Stimulated activated CD4-positive, alpha-beta T cell treated with anti-CD3 and anti-CD28 coated beads, TNF-alpha, amount 100 ng/mL, for 1 hour (primary cell): ENCODE measurements at places on chromosomes 4 and X.
A peak's percentile ranks its signal among the peaks of the same experiment; 100 is the strongest.

DNA sequence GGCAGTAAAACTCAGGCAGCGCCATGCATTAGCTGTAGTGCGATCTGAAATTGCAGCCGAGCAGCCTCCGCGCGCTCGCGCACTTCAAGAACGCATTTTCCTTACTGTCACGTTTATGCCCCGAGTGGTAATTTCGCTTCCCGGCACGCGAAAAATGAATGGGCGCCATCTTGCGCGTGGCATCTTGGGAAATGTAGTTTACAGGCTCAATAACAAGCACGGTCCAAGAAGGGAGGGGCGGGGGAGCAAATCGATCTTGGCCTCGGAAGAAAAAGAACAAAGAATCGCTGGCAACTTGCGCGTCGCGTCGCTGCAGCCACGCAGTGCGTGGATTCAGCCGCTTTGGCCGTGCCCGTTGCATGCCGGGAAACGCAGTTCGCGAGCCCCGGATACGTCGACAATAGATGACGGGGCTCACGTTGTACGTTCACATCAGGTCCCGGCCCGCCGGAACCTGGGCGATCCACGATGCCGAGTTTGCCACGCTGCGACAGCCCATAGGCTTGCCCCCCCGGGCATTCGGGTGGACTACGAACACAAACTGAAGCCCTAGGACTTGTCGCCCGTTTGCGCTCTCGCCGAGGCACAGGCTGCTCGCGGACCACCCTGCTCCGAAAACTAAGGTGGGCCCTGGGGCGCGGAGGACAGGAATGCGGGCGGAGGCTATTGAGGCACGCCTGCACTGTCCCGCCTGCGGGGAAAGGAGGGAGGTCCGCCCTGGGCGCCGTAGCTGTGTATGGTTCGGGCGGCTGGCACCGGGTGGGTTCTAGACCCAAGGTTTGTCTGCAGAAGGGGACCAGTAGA lies at the start of gene FTSJ1:
TSS of gene FTSJ1 (plus strand) at position 426 of the 804 bp plus-strand sequence. CDS start 1,849 bp downstream, outside the sequence.
- peak; percentile 70 for DNase-seq

DNA sequence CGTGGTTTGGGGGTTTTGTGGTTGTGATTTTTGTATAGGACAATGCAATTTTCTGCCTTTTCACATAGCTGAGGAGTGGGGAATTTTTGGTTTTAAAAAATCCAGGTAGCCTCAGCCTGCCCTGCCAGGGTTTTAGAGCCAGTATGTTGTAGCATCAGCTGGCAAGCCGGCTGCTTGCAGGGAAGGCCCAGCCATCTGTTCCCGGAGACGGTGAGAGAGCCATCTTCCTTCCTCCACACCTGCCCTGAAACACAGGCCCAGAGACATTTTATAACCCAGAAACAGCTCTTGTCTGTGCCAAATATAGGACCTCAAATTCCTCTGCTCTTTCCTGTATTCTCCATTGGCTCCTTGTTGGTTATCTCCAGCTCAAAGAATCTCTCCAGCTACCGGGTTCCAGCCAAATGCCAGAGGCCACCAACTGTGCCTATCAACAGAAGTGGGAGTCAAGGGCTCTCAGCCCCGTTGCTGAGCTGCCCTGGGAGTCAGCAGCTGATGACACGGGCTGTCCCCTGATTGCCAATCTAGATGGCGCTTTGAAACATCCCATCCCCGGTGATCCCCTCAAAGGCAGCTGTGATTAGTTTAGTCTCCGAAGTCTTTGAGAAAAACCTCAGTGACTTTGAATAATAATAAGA lies 595.2 kb downstream of the MID1IP1 start:
- DNase-seq = no peak

DNA sequence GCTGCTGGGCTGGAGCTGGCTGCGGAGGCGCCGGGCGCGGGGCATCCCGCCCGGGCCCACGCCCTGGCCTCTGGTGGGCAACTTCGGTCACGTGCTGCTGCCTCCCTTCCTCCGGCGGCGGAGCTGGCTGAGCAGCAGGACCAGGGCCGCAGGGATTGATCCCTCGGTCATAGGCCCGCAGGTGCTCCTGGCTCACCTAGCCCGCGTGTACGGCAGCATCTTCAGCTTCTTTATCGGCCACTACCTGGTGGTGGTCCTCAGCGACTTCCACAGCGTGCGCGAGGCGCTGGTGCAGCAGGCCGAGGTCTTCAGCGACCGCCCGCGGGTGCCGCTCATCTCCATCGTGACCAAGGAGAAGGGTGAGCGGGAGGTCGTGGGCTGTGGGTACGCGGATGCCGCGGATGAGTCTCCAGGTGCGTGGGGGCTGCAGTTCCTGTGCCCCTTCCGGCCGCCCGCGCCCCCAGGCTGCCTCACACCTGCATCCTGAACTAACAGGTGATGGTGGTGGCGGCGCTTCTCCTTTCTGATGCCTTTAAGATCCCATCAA lies 499 bp downstream of the CYP2U1 start:
- DNase-seq = peak; percentile 17

DNA sequence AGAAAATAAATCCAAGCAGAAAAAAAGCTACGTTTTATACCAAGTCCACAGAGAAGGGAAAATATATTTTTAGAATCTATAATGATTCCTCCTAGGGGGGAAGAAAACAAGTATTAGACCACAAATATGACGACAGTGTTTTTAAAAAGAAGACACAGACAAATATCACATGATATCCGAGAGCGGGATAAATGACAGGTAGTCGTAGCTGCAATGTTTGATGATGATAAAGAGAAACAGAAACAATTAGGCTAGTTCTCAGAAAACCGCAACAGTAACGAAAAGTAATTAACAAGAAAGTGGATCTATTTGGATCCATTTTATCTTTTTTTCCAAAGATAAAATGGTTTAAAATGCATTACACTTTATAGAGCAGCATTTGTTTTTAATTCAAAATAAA lies 918 bp downstream of the HAUS3 start:
- no peak for DNase-seq

DNA sequence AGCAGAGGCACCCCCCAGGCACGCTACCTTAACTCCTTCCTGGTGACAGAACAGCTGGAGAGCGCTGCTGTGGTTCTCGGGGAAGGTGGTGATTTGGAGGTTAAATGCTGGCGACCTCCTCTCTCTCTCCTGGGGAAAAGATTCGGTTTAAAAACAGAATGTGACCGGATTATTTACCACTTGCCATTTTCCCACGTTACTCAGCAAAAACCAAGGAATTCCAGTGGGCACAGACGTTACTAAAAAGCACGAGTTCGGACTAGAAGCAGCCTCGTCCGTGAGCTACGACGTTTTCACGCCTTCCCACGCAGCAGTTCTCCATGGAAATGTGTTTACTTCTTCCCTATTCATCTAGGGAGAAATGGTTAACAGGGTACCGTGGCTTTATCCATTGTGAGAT lies 32.3 kb upstream of the C4orf50 start:
- no peak for DNase-seq

DNA sequence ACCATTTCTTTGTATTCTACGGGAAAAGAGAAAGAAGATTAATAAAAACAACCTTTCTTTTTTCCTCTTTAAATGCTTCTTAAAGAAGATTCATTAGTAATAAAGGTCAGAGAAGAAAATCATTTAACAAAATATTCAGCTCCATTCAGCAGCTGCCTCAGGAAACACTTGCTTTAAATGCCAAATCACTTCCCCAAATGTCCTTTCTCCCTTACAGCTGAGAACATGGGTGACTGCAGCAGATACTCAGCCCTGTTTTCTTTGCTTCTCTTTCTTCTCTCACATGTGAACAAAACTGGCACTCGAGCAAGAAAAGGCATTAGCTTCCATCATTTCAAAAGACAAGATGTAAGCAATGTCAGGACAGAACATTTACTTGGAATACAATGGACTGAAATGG lies 120.2 kb downstream of the INPP4B start:
- DNase-seq = no peak

DNA sequence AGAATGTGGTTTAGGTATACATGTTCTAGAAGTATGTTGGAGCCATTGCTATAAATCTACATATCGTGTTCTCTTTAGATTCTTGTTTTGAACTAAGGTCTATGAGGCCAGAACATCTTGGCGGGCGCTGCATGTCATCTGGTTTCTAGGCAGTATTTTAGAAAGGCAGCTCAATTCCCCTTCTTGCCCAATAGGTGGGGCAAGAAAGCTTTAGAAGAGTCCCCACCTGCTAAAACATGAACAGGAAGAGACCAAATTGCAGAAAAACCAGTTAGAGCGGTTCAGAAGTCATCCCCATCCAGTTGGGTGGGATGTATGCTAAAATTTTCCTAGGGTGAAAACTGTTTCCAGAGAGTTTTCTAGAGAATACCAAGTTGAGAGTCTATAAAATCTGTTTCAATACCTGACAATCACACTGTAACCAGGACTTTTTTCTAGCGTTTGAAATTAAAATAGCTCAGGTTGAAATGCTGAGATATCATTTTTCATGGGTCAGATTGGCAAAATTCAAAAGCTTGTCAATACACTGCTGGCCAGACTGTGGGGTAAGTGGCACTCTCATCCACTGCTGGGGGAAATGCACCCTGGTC lies 17.5 kb upstream of the SH3KBP1 start:
- DNase-seq = no peak

GRCh38 chr4:158535130-158535614 lies 13.5 kb downstream of the RXFP1 start:
- DNase-seq = no peak

DNA sequence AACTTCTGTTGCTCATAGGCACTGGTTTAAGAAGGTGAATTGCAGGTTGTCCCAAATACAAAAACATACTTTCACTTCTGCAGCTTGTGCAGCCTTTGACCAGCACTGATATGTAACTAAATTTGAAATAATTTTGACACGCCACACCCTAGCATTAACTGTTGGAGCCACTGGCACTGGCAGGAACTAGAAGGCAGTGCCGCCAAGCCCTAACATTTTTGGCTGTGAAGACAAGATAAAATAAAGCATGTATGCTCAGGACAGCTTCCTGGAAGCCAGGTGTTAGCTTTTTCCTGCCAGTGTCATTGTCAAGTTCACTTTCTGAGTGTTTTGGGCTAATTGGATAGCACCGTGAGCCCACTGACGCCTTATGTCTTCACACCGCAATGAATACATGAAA lies 65.3 kb upstream of the FBXW7 start:
- DNase-seq = no peak

GRCh38 chrX:52166840-52167239 lies 17.8 kb upstream of the MAGED4 start:
- no peak for DNase-seq

- DNase-seq = no peak
These were observed 79.3 kb upstream of the IL1RAPL2 start for GRCh38 chrX:104486691-104487090.

DNA sequence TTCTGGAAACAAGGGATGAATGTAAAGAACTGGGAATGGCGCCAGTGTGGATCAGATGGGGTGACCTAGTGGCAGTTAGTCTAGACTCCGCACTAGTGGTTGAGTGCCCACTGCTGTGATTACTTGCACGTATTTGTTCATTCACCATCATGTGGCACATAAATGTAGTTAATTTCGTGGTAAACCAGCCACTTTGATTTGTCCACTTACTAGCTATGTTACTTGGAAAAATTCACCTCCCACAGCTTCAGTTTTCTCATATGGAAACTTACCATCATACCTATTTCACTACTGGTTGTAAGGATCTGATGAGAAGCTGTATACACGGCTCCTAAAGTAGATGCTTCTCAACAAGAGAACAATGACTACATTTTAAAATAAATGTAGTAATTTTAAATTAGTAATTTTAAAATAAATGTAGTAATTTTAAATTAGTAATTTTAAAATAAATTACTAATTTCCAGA lies 394 bp upstream of the DYNLT3 start:
- no peak for DNase-seq
